Activated T-cell treated with anti-CD3 and anti-CD28 coated beads for 4 hours (primary cell): ENCODE measurements at places on chromosomes 7 and 10.

- DNase-seq: no peak
These were observed 275.7 kb downstream of the CELF2 start for GRCh38 chr10:11293332-11293731.

GRCh38 chr7:35448486-35448885 lies 194.6 kb upstream of the TBX20 start:
- no peak for DNase-seq

DNA sequence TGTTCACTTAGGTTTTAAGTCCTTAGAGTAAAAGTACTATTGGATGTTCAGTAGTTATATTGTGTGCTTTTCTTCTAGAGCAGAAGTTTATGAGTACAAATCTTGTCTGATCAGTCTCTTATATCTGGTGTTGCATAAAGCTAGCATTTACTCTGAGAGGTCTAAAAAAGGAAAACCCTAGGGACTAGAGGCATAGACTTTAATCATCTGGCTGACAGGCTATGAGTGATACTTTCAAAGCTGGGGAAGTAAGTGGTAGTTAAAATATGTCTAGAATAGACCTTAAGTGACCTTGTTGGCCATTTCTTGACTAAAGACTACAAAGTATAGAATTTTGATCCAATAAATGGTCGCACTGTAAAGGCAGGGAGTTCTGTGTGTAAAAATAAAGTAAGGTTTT lies 32.9 kb upstream of the PHYHIPL start:
- DNase-seq: no peak

DNA sequence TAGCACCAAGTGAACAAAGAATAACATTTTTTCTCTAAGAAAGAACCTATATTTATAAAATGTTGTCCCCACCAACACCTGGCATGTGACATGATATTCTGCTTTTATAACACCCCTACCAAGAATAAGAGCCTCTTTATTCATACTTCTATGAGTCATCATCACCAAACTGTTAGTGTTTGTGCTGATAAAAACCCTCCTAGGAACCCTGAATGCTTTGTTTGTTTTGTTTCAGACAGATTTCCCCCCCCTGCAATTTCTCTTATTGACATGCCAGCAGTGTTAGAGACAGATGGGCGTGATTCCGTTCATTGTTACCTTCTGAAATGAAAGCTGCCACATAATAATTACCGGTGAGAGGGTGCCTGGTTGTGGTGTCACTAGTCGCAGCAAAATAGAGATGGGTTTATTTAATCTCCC lies 651.1 kb downstream of the SORCS1 start:
- no peak for DNase-seq

- DNase-seq: no peak
These were observed 381.8 kb downstream of the TCERG1L start for GRCh38 chr10:130929422-130930325.

GRCh38 chr10:104582602-104582951 lies 58.5 kb upstream of the SORCS3 start:
- DNase-seq: no peak

- DNase-seq: peak; percentile 7
These were observed 591 bp downstream of the BZW2 start for GRCh38 chr7:16646472-16647072.

DNA sequence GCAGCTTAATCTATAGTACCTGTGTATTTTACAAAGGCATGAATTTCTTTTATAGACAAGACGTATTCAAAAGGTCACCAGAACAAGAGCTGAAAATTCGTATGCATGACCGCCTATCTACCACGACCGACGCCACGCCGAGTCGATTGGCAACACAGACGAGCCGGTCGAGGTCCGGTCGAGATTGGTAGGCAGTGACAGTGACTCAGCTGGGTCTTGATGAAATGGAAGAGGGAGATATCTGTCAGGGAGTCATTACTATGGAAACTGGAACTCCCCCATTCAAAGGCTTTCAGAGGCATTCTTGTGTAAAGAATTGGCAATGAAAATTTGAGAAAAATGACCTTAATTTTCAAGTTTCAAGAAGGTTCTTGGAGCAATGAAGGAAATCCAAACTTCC lies 2.1 kb downstream of the ATP5MK start:
- DNase-seq: no peak

DNA sequence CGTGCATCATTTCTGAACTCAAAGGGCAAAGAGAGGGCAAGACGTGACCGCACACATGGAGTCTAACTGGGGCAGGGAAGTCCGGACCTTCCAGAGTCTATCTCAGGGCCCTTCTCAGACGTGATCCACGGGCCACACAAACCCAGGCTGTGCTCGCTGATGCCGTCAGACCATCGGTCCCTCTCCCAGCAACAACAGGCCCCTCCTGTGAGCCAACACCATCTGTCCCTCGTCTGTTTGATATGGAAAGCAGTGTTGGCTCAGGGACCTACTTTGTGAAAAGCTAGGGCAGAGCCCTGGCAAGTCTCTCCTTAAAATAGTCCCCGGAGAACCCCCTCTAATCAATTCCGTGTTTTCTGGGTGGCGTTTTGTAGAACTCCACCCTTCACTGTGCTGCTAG lies 208.8 kb downstream of the TCERG1L start:
- DNase-seq: no peak

DNA sequence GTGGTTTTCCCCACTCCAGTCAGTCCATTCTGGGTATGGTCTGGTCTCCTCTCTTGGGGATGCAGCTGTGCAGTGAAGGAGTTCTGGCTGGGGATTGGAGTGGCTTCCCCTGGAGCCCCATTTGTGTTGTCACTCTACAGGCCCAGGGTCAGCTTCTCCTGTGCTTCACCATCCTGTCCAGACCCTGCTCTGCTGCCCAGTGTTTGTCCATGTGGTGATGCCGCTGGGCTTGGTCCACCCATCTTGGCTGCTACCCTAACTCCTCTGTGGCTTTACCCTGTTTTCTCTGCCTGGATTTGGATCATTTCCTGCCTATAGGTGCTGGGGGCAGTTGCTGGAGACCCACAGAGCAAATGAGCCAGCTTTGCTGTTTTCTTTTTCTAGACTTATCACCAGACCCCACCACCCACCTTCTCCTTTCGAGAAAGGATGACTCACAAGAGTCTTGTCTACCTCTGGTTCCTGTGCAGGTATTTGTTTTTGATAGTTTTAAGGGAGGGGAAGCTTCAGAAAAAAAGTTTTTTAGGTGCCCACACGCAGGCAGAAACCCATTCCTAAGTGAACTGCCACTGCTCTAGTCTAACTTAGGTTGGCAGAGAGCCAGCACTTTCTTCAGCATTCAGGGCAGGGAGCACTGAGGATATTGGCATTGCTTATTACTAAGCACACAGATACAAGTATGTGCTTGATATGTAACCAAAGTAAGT lies 8.5 kb downstream of the ZDHHC16 start:
- peak; percentile 44 for DNase-seq

- peak; percentile 17 for DNase-seq
These were observed 83.8 kb downstream of the BMS1 start for GRCh38 chr10:42866115-42866995.
